ENCODE measurements at places on chromosomes 12 and 14.
A peak's percentile ranks its signal among the peaks of the same experiment; 100 is the strongest.

DNA sequence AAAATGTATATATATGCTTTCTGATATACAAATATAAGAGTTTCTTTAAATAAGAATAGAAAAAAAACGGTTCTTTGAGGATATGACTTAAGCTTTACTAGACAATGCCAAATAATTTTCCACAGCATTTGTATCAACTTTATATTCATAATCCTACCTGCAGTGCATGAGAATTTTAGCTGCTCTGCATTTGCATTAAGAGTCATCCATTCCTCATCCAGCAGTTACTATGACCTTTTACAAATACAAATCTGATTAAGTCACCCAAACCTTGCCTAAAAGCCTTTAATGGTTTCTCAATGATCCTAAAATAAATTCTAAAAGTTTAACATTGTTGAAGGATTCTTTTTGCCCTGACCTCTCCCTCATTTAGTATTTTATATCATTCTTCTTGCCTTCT is 116.5 kb downstream of the MGAT4C start:
- no peak for DNase-seq

DNA sequence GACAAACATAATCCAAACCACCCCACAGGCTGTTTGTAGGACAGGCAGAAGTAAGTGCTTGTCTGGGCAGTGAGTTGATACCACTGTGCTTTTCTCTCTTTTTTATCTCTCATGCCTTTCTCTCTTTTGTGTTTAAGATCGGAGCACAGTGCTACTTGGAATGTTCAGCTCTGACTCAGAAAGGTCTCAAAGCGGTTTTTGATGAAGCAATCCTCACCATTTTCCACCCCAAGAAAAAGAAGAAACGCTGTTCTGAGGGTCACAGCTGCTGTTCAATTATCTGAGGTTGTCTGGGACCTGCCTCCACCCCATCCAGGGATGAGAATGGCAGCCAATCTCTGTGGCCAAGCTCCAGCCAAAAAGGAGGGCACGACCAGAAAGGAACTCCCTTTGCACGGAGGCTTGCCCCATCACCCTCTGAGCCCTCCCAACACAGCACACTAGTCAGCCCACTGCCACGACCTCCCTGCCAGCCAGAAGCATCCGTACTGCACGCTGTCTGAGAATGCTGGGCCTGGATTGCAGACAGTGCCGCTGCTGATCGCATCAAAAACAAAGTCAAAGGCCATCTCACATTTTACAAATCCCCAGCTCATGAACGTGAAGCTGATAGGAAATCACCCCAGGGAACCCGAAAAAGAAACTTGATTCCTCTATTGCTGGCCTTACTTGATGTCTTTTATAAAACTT is 27.8 kb downstream of the GPHB5 start:
- no peak for DNase-seq

GRCh38 chr14:24705840-24706239 is 71.8 kb upstream of the GZMB start:
- no peak for DNase-seq

DNA sequence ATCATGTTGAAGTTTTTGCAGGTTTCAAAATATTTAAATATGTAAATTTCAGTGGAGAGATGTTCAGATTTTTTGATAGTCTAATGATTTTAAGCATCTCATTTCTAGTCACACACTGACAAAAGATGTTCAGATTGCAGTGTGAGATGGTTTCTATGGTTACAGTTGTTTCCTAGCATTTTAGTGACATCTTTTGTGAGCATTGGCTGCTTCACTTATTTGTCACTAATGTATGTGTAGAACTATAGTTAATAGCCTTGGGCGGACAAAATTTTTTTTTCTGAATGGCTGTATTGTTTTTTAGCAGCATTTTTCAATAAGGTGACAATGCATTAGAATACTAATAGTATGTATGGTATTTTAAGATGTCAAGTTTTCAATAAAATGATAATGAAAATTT is 315.6 kb upstream of the PRKD1 start:
- DNase-seq, result no peak

DNA sequence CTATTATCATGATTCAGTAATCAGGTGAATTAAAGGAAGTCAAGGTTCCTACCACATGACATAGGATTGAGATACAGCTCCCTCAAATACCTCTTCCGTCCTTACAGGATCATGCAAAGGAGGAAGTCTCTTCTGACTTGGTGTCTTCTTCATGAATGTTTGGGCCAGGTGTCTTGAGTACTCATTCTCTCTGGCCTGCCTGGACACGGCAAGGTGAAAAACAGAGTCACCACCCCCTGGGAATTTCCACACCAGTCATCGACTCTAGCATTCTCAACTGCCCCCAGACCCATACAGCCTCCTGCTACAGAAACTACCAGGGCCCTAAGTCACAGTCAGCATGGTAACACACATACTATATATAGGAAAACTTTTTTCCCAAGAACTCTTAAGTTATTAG is 44.9 kb upstream of the LTBP2 start:
- DNase-seq, result no peak

- DNase-seq, result no peak
Measured at GRCh38 chr14:51848120-51848519, 12.3 kb upstream of the GNG2 start.

GRCh38 chr12:50275556-50275955 is 7.8 kb downstream of the LIMA1 start:
- no peak for DNase-seq

DNA sequence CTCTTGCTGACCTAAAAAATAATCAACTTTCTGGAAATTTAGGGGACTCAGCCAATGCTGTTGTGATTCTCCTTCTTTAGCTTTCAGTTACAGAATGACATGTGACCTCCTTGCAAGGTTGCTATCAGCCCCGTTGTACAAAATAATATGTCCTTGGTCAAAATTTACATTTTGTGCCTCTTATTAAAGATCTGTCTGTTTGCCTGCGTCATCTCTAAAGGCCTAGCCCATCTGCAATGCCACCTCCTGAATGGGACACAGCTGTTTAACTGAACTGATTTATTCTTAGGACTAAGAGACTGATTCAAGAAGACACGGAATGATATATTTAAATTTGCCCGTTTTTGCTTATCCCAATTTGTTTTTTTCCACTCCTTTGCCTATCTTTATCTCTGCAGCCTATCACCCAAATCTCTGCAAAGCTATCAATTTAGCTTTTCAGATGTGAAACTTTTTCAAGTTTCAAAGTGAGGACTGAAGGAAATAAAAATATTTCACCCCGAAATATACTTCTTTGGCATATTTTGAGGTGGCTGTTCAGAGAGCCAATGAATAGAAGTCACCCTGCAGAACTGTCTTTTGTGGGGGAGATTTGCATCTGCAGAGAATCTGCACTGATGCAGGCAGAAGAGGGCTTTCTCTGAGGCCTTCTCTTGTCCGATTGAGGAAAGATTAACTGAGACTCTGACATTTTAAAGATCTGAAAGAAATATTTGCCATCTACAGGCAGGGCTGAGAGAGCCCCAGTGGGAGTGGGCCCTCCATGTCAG is 126.0 kb downstream of the VEZT start:
- no peak for DNase-seq

GRCh38 chr12:124321040-124321481 is 26.2 kb downstream of the RFLNA start:
- DNase-seq, result peak; percentile 94

GRCh38 chr14:25406818-25407217 is 356.9 kb upstream of the STXBP6 start:
- DNase-seq, result peak; percentile 52

DNA sequence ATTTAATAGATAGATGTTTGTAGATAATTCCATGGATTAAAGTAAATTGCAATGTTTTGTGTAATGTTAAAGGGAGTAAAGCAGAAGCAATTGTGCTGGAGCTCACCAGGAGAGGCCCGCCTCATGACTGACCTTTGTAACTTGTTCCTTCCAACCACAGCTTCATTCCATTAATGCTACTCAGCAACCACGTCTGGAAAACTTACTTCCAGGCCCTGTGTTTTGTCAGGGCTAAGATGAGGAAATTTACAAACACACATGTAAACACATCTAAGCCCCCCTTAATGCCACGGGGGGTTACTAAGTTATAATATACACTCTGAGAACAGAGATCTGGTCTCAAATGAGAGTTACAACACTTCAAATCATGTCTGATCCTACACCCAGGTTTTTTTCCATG is 12.4 kb downstream of the LUM start:
- DNase-seq, result no peak

- DNase-seq, result no peak
Measured at GRCh38 chr12:63888908-63889635, 44.6 kb downstream of the SRGAP1 start.

GRCh38 chr14:96095581-96096476 is 56.7 kb downstream of the C14orf132 start:
- DNase-seq, result peak; percentile 71

DNA sequence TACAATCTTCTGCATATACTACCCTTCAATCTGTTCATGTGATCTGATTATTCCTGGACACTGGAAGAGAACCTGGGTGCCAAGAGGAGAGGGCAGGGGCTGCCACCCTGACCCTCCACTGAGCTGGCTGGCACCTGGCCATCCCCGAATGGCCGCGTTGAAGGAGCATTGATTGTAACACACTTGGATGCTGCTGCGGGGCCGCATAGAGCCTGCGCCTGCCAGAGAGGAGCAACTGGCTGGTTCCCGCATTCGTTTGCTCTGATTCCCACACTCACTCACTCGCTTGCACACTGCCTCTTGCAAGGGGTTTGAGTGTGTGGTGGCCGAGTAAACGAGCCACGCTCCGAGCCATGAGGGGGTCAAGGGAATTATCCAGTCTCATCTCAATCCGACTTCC is 32.4 kb downstream of the PSEN1 start:
- DNase-seq, result no peak

DNA sequence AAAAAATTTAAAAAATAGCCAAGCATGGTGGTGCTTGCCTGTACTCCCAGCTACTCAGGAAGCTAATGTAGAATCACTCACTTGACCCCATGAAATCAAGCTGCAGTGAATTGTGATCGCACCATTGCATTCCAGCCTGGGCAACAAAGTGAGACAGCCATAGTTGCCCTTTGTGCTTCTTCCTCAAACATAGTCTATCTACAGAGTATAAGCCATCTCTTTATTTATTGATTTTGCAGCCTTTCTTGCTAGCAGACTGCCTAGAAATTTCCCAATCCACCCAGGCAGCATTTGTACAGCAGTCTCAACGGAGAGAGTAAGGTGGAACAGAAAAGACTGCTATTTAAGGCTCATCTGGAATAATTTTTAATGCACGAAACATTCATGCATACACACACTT is 68.8 kb downstream of the IPO8 start:
- no peak for DNase-seq

GRCh38 chr12:67827820-67828383 is 161.3 kb upstream of the IFNG-AS1 start:
- DNase-seq, result no peak

DNA sequence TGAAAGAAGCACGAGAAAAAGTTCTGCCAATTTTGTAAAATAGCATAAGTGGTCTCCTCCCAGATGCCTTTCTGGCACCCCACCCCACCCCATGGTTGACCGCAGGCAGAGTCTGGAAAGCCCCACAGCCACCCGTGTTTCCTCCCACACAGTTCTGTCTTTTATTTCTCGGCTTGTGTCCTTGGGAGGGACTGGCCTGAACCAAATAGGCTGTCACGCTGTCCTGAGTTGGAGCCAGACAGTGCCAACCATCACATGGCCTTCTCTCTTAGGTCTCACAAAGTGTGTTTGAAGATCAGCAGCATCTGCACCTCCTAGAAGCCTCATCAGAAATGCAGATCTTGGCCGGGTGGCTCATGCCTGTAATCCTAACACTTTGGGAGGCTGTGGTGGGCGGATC is 10.2 kb upstream of the LTA4H start:
- no peak for DNase-seq

DNA sequence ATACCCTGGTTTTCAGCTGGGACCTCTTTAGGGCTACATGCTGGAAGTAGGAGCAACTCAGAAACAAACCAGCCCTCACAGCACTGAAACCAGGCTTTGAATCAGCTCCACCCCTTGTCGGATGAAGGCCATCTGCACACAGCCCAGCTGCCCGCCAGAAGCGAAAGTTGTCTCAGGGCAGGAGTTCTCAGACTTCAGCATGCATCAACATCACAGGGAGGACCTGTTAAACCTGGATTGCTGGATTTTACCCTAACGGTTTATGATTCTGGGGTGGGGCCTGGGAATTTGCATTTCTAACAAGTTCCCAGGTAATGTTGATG is 10.9 kb downstream of the SYNDIG1L start:
- peak; percentile 37 for DNase-seq

GRCh38 chr12:109689426-109689825 is 24.2 kb upstream of the FAM222A start:
- DNase-seq, result no peak

DNA sequence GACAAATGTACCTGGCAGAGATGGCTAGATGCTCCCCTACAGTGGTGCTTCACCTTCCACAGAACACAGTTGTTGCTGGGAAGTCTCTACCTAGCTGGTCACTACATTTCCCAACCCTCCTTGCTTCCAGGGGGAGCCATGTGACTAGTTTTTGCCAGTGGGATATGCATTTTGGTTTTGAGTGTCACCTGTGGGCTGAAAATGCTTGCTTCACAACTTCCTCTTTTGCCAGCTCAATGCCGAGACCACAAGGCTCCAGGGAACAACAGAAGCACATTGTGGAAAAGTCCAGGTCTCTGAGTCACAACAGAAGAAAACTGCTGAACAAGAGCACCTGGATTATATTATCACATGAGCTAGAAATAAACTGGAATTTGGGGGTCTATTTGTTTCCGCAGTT is 48.5 kb upstream of the ARHGAP5 start:
- no peak for DNase-seq

GRCh38 chr12:51851413-51852124 is 3.1 kb upstream of the FIGNL2 start:
- peak; percentile 21 for DNase-seq

DNA sequence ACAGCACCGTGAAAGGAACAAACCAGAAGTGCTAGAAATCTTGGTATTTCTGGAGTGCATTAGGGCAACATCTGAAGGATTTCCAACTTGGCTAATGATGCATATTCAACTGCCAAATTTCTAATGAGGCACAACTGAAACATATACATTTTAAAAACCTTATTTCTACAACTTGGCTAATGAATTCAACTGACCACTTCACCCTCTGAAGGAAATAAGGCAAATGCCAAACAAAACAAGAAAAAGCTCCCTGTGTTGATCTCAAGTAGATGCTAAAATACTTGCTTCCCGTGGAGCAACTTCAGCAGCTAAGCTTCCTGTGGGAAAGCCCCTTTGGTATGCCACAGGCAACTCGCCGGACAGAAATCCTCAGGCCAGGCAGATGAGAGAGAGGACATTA is 167.1 kb downstream of the TTC7B start:
- no peak for DNase-seq

- no peak for DNase-seq
Measured at GRCh38 chr12:32264961-32265360, 134.4 kb upstream of the FGD4 start.

GRCh38 chr12:68980476-68981212 is 47.7 kb upstream of the CPM start:
- no peak for DNase-seq

DNA sequence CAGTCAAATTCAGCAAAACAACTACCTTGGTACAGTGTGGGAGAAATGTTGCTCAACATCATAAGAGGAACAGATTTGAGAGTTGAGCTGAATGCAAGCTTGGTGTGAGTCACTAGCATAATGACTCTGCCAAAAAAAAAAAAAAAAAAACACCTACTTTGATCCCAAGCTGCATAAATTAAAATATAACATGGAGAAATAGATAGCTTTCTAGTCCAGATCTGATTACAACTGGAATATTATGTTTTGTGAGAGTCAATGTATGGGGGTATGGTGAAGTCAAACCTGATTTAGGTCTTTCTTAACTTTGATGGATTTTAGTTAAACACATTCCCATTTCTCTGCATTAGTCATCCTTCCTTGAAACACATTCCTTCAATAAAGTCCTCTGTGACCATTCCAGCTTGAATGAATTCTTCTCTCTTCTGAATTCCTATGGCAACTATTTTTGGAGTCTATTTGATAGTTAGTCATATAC is 188.1 kb downstream of the SLC5A8 start:
- DNase-seq, result no peak

GRCh38 chr14:71855399-71856036 is 76.7 kb upstream of the RGS6 start:
- peak; percentile 56 for DNase-seq

All from H7 (cell line).